HAP-1 (cell line): ENCODE measurements at places on chromosomes 12 and 14.

GRCh38 chr12:61758661-61759060 lies 501.5 kb upstream of the USP15 start:
- DNase-seq = no peak

GRCh38 chr14:33556382-33557121 lies 394.3 kb downstream of the EGLN3 start:
- no peak for DNase-seq

- DNase-seq = no peak
Measured at GRCh38 chr12:94593822-94594442, 56.4 kb downstream of the TMCC3 start.

DNA sequence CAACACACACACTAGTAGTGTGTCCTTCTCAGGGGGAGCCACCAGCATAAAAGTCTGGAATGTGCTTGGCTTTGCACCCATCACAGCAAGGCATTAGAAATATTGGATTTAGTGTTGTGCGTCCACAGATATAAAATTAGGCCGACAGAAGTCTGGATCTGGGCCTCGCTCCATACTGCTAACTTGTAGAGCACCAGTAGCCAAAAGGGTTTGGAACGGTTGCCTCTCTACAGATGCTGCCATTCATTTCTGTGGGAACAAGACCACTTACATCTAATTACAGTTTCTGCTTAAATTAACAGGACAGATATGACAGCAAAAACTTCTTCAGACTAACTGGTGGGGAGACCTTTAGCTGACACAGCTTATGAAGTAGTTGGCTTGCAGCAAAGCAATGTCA lies 94.2 kb downstream of the EXOC5 start:
- DNase-seq = no peak

GRCh38 chr12:95336387-95337067 lies 118.9 kb downstream of the VEZT start:
- DNase-seq = peak; percentile 44

DNA sequence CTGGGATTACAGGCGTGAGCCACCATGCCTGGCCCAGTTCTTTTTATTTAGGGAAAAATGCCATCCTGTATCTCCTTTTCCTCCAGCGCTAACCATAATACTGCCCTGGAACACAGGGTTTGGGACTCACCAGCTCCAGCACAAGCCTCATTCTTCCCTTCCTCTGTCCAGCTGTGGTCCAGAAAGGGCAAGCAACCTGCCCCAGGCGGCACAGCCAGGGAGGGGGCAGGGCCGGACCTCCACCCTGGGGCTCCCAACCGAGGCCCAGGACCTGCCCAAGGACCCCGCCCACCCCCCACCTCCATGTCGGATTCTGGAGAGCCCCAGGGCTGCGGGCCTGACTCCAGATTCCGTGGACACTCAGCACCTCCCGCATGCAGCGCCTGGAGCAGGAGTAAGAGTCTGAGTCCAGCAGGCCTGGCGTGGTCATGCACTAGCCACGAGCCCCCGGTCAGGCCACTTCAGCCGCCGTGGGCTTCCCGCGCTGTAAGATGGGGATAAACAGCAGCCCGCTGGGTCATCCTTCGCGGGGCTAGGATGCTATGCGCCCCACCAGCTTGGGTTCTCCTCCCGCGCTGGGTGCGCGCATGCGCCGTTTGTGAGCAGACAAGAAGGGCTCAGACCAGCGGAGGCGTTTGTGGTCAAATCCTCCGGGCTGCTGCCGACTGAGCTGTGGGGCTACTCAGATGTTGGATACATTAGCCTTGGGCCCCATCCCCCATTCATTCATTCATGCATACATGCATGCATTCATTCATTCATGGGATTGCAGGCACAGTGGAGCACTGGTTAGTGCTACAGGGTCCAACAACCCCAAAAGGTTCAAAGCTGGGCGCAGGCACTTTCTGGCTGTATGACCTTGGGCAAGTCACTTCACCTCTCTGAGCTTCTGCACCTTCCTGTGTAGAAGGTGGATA lies 16.3 kb downstream of the TMEM119 start:
- no peak for DNase-seq

- DNase-seq = no peak
Measured at GRCh38 chr14:69626132-69626500, 14.7 kb downstream of the SUSD6 start.

DNA sequence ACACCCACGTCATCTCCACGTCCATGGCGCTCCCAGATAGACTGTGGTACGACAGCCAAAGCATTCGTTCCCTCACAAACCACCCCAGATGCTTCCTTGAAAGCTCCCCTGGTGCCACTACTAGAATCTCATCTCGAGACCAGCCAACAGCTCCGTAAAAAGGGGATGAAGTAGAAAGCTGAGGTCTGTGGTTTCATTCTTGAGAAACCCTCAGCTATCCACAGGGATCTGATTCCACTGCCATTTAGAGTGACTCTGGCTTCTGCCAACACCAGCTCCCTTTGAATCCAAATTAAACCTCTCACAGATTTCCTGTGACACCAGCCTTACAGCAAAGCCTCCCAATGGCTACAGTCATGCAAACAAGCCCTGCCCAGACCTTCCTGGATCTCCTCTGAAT lies 18.5 kb upstream of the FOXN3 start:
- no peak for DNase-seq

- DNase-seq = no peak
Measured at GRCh38 chr14:104151566-104152245, 13.3 kb downstream of the KIF26A start.
